GM03348 (cell line): ENCODE measurements at places on chromosomes 1 and 21.

DNA sequence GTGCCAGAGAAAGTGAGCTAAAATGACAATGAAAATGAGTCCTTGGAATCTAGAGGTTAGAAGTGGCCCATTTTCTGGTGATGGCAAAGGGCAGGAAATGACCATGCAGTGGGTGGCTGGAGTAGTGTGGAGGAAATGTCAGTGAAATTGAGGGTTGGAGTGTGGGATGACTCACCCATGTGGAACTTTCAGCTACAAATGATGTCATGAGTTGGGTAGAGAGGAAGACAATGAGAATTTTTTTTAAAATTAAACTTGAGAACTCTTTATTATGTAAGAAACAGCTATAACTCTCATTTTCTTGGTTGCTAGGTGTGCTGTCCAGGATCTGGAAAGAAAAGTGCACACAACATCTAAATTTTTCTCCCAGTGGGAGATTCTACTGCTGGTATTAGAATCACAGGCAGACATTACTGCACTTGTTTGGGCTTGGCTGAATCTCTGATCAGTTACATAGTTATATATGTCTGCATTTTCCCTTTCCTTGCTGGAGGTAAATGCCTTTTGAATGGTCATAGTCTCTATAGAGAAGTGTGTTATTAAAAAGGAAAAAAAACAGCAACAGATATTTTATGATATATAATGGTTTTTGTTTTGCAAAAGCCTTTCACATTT is 56.8 kb upstream of the GNG12 start:
- DNase-seq, result peak; percentile 83

DNA sequence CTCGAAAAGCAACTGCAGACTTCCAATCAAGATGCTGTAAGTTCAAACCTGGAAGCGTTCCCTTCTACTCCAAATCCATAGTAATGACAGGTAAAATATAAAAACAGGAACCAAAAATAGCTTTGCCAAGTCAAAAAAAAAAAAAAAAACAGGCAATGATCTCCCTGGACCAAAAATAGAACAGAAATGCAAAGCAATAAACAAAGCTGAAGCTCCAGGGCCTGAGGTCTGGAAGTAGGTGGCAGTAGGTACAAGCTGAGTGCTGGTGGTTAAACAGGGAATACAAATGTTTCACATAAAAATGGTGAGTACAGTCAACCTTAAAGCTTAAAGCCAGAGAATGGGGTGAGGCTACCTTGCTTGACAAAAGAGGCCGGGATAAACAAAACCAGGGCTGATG is 610.8 kb downstream of the SMYD3 start:
- DNase-seq, result no peak

DNA sequence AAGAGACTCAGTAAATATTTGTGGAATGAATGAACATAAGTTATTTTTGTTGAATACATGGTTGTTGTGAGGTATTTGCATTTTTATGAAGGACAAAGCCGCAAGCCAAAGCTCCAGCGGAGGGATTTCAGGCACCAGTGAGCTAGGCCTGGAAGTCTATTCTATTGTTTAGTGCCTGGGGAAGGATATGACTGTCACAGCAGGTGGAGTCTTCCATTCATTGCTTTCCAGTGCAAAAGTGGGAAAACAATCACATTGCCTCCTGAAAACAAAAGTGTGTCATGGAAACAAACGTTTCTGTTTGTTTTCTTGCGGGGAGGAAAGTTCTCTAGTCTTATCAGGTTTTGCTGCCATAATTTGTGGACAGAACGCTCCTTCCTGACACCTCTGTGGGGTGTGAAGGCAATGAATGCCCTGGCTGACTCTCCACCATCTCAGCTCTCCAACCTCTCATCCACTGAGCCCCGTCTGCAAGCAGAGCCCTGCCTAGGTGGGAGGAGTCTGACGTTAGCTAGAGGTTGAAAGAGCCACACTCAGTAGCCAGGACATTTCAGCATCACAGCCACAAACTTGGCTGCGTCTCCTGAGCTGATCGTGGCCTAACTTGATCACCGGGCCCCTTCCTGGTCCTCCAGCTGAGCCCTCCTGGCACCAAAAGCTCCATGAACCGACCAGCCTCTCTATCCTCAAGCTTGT is 739.1 kb downstream of the MATN1 start:
- DNase-seq, result no peak

DNA sequence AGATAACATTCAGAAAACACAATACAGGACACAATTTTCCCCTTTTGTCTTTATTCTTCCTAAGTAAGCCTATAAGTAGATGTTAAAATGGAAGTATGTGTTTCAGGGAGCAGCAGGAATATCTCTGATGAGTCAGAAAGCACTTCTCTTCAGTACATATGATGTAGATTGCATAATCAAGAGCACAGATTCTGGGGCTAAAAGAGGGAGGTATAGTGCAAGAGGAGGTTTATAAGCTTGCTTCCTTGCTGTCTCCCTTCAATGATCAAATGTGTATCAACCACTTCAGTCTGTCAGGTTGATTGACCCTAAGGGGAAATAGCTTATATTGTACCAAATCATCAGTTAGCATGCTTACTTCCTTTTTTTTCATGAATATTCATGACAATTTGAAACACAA is 822.8 kb downstream of the BRINP3 start:
- no peak for DNase-seq

GRCh38 chr1:7753641-7754040 is 17.5 kb upstream of the VAMP3 start:
- DNase-seq, result no peak

- no peak for DNase-seq
Observed at GRCh38 chr1:221714227-221715152, 27.4 kb downstream of the DUSP10 start.

DNA sequence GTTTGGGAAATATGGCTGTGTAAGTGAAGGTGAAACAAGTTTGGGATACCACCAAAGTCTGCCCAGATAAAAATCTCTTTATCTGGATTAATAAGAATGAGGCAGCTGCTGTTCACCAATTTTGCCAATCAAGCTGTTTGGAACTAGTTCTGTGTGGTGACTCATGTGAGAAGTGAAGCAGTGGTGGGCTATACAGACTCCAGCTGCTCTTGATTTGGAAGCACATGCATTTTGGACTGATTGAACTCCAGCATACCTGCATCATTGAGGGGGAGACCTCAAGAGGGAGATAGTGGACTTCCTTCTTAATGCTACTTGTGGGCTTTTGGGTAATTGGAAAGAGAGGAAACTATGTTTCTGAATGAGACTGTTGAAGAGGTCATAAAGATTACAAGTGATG is 99.2 kb upstream of the B3GALT2 start:
- no peak for DNase-seq

GRCh38 chr1:182259968-182260367 is 131.6 kb downstream of the GLUL start:
- DNase-seq, result no peak

- no peak for DNase-seq
Observed at GRCh38 chr21:45256021-45256911, 31.4 kb downstream of the POFUT2 start.

DNA sequence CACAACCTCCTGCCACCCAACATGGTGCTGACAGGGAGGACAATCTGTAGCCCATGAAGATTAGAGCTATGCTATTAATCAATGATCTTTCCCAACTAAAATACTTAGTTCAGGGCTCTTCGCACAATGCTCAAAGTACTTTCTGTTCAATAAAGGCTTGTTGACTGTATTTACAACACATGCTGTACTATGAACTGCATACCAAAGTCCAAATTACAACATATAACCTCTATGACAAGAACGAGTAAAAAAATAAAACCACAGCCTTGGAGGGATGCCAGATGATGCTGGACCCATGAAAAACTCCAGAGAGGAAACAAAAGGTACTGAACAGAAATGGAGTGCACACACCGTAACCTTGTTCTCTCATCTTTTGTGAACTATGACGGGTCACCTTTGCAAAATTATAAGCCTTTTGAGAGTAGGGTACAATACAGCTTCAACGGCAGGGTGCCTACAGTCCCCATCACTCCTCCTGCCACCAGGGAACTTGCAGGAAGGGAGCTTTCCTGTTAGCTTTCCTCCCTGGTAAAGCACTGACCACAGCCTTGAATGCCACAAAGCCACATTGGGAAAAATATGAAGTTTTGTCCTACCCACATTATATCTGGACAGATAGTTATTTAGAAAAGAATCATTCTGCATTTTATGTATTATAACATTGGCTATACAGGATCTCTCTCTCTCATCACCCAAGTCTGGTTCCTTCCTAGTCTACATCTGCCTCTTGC is 175.6 kb downstream of the NRIP1 start:
- DNase-seq, result no peak

DNA sequence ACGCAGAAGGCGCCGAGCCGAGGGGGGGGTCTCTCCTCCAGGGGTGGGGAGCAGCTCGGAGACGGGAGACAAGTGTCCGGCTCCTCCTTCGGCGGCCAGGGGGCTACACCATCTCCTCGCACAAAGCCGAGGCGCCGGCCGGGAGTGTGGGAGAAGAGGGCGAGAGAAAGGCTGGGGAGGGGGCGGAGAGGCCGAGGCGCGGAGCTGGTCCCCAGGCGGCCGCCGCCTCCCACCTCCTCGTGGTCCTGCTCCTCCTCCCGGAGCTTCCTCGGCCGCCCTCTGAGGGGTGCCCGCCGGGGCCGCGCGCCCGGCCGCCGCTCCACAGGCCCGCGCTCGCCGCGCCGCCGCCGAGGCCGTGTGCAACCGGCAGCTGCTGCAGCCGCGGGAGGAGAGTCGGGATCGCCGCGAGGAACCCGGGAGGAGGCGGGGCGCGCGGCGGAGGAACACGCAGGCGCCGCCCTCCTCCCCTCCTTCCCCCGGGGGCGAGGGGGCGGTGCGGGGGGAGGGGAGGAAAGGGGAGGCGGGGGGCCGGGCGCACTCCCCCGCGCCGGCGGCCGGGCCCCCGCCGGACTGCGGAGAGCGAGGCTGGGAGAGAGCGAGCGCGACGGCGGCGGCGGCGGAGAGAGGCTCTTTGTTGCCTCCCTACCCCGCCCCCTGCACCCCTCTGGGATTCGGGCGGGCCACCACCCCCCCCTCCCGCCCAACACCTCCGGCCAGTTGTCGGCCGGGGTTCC is at the start of gene ENAH:
Gene ENAH (minus strand): TSS at position 395 of the 734 bp plus-strand sequence. CDS start 433 bp downstream, outside the sequence.
- peak; percentile 97 for DNase-seq

GRCh38 chr1:13817906-13818305 is 117.9 kb downstream of the PRDM2 start:
- no peak for DNase-seq

- DNase-seq, result no peak
Observed at GRCh38 chr1:19165501-19165900, 44.6 kb downstream of the UBR4 start.

GRCh38 chr1:217506878-217507277 is 124.0 kb downstream of the GPATCH2 start:
- no peak for DNase-seq

GRCh38 chr1:228001738-228002535 is 4.9 kb upstream of the WNT3A start:
- no peak for DNase-seq

DNA sequence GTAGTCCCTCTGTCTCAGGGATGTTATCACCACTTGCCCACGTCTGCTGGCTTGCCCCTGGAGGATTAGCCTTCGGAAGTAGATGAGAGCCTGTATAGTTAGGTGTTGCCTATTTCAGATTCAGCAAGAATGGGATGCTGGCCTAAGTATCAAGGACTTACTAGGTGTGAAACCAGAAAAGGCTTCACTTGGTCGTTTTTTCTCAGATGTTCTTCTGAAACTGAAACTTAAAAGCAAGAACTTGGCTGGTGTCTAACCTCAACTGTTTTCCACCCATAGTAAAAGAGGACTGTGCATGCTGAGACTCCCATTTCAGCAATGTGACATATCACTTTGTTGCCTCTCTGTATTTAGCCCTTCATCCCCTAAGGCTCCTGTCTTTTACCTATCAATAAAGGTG is 67.0 kb upstream of the LRRC53 start:
- DNase-seq, result no peak

DNA sequence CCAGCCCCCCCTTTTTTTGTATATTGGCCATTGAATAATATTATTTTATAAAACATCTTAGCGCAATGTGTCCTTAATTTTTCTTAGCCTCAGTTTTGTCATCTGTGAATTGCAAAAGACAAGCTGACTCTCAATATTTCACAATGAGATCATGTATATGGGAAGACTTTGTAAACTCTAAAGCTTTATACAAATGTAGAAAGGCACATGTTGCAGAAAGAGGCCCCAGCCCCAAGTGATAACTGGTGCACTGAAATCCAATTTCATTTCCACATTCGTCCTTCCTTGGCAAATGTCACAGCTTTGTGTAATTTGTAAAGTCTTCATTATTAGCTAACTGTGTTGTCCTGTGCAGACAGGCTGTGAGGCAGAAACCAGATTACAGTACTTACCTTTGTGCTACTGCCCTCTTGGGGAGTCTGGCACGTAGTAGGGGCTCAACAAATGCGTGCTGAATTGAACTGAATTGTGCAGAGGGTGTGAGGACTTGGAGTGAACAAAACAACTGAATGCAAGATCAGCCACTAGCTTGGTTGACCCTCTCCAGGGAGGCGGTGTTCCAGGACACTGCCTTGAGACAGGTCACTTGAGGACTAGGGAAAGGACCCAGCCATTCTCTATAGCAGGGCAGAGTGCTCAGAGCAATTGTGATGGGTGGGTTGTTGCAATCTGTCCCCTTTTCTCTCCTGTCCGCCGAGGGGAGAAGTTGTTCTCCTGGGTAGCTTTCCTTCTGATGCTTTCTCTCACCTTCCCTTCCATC is 74.6 kb downstream of the LMO4 start:
- DNase-seq, result no peak

- no peak for DNase-seq
Observed at GRCh38 chr1:238898856-238899255, 487.5 kb upstream of the CHRM3 start.

GRCh38 chr1:217687511-217687910 is 56.4 kb downstream of the SPATA17 start:
- DNase-seq, result no peak

DNA sequence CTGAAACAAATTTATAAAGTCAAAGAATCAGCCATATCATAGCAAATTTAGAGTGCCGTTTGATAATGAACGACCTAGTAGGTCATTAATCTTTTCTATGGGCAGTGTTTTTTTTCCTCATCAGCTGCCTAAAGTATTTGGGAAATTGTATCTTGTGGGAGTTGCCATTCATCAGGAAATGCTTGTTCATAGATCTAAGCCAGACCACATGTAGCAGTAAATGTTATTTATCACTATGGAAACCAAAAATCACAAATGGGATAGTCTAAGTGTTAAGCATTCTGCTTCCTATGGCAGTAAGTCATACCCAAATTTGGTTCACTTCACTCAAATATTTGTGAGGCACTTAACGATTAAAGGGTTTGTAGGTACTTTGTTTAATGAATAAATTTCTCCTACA is 52.9 kb downstream of the LRRC8D start:
- DNase-seq, result peak; percentile 60
